Dermis microvascular lymphatic vessel endothelial cell (primary cell): ENCODE measurements at places on chromosomes 3 and 15. TPM values are rescaled to one million over a fixed set of nuclear protein-coding genes. Genes with fewer than 3 reads are reported as not detected.

DNA sequence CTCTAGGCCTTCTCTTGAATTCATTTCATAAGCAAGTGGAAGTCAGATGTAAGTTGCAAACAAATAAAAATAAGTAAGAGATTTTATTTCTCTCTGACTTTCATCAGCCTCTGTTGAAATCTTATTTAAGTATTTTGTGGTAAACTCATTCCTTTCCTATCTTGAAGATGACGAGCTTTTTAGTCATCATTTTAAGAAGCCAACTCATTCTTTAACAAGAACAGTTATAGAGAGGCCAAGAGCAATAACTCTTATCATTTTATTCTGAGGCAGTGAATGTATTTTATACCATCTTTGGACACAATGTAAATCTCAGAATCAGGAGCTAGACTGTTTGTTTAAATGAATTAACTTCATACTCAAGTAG lies 147.5 kb upstream of the MBNL1 start:
- no peak for DNase-seq

DNA sequence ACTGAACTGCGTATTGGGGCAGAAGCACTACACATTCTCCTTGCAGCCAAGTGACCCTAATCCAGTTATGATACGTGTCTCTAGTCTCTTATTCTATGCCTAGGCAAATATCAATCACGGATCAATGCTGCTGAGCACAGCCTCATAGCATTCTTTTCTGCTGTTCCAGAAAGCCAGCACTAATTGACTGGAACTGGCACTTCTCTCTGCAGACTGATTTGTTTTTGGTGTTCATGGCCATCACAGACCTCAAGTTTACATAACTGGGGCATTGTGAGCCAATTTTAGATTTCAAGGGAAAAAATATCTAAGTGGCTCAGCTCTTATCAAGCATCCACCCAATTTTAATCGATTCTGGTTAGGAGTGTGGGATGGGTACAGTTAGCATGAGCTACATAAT lies 37.9 kb downstream of the GLDN start:
- DNase-seq: no peak

The WDR76 gene
- 6.6 and 10.5 TPM in 2 replicates for total RNA-seq

The CCR9 gene
- not detected in 2 replicates for total RNA-seq
